Stimulated activated CD4-positive, alpha-beta T cell treated with anti-CD3 and anti-CD28 coated beads, Interleukin-1b, Interleukin-23, amount 100 ng/mL, for 1 hour (primary cell): ENCODE measurements at places on chromosomes 5 and 9.

DNA sequence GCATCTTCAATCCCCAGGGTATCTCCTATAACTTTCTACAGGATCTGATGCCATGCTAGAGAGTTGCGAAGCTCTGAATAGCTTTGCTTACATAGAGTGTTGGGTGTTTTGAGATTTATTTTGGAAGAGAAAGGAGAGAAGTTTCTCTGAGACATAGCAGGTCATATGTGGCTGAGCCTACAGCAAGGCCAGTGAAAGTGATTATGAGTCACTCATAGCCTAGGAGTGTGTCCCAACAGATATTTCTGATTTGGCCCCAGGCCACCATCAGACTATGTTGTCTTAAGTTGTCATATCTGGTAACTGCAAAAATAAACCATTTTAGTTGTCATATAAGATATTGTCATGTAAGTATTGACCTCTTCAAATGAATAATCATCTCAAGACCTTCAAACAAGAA lies 132.0 kb upstream of the RAI14 start:
- no peak for DNase-seq

- DNase-seq, result no peak
Observed at GRCh38 chr5:45578270-45578669, 117.9 kb downstream of the HCN1 start.

GRCh38 chr5:50923768-50924494 lies 257.5 kb downstream of the PARP8 start:
- DNase-seq, result no peak

GRCh38 chr5:123283499-123283898 lies 139.7 kb downstream of the CEP120 start:
- no peak for DNase-seq

- no peak for DNase-seq
Observed at GRCh38 chr9:136455043-136456002, 15.7 kb upstream of the INPP5E start.

DNA sequence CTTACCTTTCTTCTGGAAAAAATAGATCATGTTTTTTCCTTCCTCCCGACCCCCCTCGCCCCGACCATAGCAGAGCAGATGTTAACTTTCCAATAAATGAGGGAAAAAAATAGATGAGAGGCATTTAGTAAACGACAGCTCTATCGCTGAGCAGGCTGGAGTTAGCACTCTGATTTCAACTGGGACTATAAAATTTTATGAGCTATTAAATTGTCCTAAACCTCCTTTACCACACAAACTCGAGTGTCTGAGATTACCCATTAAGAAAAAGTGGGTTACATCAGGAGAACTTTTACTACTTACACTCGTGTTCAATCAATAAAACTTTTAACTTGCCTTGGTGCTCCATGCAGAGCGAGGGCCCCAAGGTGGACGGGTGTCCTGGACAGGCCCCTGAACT lies 59.8 kb upstream of the RNU6ATAC start:
- DNase-seq, result no peak

DNA sequence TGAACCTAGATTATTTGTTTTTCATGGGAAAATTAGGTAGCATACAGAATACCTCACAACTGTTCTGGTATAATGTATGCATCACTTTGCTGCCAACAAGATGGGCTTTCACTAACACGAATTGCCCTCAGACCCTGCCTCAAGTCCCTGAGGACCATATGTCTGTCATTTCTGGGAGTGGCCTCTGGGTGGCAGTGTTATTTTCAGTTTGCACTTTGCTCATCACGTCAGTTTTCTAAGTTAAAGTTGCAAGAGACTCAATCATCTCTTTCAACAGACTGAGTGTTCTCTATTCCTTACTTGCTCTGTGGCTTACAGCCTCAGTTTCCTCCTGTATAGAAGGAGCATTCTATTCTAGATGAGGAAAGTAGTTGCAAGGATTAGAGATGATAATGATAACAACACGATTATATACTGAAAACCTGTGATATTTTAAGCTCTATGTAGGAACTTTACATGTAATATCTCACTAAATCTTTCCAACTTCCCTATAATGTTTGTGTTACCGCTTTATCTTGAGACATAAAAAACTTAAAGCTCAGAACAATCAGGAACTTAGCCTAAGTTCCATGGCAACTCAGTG lies 55.7 kb downstream of the TSSK1B start:
- DNase-seq, result peak; percentile 20

DNA sequence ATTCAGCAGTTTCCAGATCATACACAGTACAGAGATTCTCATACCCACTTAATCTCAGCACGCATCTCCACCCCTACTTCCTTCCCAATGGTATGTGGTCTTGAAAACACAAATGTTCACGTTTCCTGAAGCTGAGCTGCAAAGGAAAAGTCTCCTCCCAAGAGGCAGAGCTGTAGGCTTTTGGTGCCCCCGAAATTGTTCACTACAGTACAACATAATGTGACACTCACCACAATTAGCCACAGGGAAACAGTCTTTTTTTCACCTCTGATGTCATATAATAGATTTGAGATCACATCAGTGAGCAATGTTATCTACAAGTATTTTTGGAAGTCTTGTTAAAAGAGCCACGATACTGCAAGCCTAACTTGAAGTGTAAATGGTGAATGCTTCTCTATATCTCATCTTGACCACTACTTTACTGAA lies 40.2 kb downstream of the NFIB start:
- DNase-seq, result no peak

GRCh38 chr9:37999588-38000189 lies 69.3 kb downstream of the SHB start:
- DNase-seq, result no peak

- DNase-seq, result no peak
Observed at GRCh38 chr5:139012176-139012575, 137.0 kb upstream of the LRRTM2 start.

DNA sequence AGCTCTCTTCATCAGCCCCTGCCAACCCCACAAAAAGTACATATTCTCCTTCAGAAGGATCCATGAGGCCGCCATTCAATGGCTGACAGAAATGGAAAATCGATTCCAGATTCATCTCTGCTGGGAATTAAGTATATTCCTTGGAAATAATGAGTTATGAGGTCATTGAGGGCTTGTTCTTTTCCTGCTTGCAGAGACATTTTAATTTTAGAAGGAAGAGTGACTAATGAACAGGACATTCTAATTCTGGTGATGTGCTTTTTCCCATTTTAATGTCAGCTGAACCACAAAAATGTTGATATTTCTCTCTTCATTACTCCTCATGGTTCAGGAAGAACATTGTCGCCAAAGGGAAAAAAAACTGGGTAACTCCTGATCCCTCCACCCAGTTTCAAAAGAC lies 314.0 kb downstream of the PIK3R1 start:
- DNase-seq, result no peak

- no peak for DNase-seq
Observed at GRCh38 chr9:12785260-12785770, 10.5 kb downstream of the LURAP1L start.

DNA sequence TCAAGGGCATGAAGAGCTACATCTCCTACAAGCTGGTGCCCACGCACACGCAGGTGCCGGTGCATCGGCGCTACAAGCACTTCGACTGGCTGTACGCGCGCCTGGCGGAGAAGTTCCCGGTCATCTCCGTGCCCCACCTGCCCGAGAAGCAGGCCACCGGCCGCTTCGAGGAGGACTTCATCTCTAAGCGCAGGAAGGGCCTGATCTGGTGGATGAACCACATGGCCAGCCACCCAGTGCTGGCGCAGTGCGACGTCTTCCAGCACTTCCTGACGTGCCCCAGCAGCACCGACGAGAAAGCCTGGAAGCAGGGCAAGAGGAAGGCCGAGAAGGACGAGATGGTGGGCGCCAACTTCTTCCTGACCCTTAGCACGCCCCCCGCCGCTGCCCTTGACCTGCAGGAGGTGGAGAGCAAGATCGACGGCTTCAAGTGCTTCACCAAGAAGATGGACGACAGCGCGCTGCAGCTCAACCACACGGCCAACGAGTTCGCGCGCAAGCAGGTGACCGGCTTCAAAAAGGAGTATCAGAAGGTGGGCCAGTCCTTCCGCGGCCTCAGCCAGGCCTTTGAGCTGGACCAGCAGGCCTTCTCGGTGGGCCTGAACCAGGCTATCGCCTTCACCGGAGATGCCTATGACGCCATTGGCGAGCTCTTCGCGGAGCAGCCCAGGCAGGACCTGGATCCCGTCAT lies 1.4 kb downstream of the SNX18 start:
- DNase-seq, result no peak

- no peak for DNase-seq
Observed at GRCh38 chr9:117696154-117696553, 8.0 kb upstream of the TLR4 start.

GRCh38 chr9:99808454-99808853 lies 13.2 kb upstream of the NR4A3 start:
- DNase-seq, result no peak

DNA sequence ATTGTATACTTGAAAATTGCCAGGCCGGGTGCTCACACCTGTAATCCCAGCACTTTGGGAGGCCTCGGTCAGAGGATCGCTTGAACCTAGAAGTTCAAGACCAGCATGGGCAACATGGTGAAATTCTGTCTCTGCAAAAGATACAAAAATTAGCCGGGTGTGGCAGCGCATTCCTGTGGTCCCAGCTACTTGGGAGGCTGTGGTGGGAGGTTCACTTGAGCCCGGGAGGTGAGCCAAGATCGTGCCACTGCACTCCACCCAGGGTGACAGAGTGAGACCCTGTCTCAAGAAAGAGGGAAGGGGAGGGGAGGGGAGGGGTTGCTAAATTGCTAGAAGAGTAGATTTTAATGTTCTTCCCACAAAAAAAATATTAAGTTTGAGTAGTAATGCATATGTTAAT lies 53.2 kb downstream of the FNBP1 start:
- DNase-seq, result no peak

DNA sequence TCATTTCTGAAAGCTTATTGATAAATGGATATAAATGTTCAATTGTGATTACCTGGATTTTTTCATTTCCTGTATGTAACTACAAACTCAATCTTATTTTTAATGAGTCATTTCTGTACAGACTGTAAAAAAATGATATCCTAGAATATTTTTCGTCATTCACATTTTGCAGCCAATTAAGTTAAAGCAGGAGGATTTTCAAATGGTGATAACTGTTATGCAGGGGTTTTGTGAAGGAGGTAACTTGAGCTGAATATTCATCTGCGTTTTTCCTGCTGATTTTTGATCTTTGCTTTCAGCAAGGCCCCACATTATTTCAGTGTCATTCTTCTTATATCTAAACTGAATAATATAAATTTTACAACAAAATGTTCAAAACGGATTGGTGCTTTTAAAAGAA lies 74.1 kb downstream of the SLF1 start:
- DNase-seq, result no peak

- no peak for DNase-seq
Observed at GRCh38 chr5:175814691-175815090, 56.7 kb upstream of the CPLX2 start.

DNA sequence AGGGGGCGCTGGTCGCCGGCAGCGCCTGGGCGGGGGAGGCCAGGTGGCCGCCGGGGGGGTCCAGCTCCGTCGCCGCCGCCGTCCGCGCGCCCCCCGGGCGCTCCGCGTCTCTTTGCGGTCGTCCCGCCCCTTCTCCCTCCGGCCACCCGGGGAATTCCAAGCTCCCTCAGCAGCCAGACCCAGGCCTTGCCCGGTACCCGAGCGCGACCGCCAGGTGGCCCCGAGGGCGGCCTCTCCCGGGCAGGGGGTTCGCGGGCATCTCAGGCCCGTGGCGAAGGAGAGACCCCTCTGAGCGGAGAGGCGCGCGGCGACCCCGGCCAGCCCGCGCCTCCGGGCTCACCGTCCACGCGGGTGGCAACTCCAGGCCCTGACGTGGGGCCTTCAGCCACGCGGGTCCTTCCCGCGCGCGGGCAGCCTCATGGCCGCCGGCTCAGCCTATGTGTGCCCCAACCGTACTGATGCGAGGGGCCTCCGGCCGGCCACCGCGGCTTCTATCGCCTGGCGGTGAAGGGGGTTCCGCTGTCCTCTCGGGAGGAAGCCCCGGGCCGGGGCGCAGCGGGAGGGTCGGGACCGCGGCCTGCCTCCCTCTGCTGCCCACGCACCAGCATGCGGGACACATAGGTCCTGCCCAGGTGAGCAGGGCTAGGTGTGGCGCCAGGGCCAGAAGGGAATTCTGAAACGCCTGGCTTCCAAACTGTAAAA lies 529 bp upstream of the NRARP start:
- no peak for DNase-seq

DNA sequence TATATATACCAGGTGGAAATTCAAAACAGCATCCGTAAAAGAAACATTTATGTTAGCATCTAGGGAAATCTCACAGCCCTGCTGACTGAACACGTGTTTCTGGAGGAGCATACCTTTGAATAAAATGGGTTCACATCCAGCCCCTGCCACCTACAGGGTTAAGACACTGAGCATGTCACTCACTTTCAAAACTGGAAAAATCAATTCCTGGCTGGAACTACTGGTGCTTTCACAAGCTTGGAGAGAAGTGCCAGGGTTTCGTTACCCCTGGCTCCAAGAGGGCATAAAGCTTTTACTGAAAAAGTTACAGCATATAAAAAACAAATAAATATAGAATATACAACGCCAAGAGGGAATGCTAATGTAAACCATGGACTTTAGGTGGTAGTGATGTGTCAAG lies 48.0 kb downstream of the SERINC5 start:
- no peak for DNase-seq

DNA sequence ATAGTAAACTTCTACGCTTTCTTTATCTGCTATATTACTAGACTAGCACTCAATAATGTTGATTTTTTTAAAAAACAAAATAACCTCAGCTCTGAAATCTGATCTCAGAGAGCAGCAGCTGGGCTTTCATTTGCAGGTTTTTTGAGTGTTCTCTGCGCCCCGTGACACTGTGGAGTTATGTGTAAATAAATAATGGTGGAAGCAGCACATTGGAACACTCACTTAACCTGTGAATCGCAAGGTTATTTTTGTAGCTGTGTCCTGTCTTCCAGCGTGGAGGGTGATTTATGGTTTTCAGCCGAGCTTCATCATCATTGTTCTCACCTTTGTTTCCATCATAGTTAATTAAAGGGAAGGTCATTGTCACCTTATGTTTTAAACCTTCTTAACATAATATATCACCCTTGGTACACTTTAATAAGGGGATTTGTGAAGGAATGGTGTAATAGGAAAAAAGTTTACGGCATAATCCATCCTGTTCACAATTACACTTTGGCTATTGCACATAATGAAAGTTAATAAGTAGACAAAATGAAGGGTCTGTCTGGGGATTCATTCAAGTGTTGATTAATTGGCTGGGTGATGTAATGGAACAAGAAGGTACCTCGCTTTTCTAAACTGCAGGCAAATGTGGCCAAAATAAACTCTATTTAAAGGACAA lies 493.3 kb upstream of the ADAMTS16 start:
- no peak for DNase-seq

- DNase-seq, result no peak
Observed at GRCh38 chr5:94908889-94909480, 290.5 kb downstream of the SLF1 start.

- DNase-seq, result no peak
Observed at GRCh38 chr9:21688108-21689102, 114.0 kb upstream of the MTAP start.
